ENCODE measurements at places on chromosomes 6 and 20.

DNA sequence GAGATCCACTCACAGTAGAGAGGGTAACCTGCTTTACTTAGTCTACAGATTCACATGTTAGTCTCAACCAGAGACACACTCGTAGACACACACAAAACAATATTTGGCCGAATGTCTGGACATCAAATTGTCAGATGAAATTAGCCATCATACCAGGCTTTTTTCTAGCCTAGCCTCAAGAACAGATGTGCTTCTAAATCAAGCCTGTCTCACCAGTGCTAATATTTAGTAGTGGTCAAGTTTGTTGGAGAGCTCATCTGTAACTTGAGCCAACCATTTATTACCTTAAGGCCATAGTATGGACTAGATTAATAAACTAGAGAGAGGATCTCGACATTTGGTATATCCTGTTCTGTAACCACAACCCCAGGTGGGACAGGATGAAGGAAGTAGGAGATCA, 1118.8 kb upstream of the MAP3K7 start:
- no peak for DNase-seq

GRCh38 chr6:5695260-5696245, 311.2 kb downstream of the NRN1 start:
- no peak for DNase-seq

DNA sequence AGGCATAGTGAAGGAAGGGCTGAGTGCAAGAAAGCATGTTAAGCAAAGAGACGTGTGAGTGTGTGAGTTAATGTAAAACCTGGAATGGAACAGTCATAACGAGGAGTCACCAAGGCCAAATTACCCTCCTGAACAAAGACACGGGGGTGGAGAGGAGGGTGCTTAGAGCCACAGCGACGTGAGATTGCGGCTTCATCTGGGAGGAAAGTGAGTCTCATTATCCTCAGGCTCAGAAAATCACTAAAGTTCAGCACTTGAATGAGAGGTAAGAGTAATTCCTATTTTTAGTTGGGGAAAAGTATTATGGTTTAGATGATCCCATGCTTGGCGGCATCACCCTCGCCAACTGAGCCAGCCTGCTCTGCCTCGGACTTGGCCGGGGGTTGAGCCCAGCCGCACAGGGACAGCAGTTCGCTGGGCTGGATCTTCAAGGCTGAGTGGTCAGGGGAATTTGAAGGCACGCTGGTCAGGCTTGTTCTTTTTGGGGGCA, 136.6 kb downstream of the DTNBP1 start:
- peak; percentile 36 for DNase-seq

DNA sequence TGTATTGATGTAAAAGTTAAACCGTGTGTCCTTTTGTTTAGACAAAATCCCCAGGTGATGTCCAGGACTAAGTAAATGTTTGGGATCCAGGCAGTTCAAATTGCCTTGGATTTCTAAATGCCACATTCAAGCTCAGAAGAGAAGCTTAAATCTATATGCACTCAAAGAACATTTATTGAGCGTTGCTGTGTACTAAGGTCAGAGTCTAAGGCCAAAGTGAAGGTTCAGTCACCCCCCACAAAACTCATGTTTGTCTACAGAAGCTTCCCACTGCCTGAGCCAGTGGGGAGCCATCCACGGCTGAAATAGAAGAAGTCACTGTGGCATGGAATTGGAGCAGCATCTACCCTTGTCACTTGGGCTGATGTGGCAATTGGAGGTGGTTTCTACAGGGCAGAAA, 70.7 kb upstream of the INSM1 start:
- no peak for DNase-seq

DNA sequence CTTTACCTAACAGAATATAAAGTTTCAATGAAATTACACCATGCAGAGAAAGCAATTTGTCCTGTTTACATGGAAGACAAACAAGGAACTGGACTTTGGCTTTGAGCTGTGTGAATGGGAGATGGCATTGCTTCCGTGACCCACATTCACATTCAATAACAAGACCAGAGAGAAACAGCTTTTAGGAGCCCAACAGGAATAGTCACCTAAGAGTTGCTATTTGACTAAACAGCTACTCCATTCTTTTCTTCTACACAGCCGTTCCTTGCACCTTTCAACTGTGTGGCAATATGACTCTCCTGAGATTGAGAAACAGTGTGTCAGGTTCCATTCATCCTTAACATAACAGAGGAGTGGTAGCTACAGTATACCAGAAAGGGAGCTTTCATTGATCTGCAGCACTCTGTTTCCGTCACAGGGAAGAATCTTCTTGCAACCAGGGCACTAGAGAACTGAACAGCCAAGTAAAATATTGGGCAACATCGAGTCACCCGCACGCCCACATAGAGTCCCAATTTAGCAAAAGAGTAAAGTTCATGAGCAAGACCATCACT, 355.1 kb downstream of the HAO1 start:
- DNase-seq, result no peak

DNA sequence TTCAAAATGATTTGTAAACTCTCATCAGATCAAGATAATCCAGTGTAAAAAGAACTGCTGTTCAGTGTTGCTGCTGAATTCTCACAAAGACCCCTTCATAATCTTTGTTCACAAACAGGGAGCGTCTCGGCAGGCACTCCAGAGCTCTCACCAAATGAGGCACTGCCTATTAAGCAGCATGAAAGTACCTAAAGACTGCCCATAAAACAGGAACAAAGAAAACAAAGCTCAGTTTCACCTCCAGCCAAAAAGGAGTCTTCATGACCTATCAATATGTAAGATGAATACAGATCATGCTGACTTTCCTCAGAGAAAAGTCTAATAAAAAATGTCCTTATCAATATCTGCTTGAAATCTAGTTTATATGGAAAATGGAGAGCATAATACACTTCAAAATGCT, 41.8 kb downstream of the GPR63 start:
- DNase-seq, result no peak

DNA sequence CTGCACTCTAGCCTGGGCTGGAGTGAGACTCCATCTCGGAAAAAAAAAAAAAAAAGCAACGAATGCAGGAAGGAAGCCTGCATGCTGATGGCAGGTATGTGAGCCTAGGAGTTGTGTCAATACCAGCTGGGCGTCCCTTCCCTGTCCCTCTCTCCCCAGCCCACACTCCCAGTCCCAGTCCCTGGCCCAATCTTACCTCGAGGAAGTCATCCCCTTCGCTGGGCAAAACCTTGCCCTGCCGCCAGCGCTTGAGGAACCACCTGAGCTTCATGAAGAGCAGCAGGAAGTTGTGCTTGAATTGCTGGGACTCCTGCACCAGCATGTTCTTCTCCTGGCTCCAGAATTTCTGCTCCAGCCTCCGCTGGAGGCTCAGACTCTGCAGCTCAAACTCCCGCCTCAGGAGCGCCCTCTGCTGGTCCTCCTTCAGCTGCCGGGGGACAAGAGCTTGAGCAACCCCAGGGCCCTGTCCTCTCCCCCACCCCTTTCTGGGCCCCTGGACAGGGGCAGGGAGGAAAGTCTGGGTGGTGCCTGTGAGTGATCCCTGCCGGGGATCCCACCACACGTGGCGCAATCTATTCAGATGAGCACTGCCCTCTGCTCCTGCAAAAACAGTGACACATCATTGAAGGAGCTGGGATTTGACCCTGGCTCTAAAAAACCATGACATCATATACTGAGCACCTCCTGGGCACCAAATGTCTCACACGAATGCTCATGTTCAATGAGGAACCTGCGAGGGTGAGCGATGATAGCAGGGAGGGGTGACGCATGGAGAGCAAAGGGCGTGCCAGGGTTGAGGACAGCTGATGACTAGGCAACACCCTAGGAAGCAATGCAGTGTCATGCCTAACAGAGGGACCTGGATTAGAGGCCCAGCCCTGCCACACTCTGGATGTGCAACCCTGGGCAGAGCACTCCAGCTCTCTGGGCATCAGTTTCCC, 35.0 kb upstream of the DSN1 start:
- peak; percentile 62 for DNase-seq

DNA sequence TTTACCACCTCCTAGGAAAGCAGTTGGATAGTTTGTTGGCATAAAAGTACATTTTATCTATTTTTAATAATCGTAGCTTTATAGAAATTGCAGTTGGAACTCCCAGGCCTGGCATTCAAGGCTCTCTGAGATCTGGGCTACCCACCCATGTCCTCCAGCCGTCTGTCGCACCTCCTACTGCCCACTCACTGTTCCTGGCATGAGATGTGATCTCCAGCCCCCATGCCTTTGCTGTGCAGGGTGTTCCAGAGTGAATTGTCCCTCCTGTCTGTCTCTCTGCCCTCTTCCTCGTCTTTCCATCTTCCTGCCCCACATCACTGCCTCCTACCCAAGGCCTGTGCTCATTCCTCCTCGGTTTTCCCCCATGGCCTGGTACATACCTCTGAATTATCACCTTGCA, 50.7 kb downstream of the PTPN1 start:
- DNase-seq, result no peak

DNA sequence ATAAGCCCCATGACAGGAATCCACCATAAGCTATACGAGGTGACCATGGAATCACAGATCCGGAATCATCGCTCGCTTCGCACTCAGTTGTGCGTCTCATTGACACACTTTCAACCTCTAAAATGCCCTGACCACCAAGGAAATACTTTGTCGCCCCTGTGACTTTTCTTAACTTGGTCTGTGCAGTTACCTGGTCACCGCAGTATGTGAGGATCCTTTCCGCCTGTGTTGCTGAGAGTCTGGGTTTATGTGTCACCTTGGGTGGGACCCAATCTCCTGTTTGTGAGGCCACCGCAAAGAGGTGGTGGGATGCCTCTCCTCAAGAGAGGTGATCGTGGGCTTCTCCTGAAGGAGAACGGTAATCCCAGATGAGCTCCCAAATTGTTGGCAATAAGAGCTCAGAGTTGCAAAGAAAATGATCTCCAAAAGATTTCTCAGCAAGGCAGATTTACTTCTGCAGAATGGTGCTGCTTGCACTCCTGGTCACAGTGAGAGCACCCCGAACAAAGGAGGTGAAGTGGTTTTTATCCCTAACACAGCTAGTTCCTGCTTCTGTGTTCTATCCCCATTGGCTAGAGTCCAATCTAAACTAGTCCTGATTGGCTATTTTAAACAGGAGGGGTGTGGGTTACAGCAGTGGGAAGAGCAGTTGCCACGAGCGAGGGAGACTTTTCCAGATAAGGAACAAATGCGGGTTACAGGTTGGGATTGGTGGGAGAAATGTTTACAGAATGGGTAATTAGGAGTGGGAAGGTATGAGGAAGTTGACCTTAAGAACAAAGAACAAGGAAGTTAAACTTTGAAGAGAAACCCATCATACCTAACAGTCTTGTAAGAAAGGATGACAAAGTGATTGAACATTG, 9.1 kb upstream of the ZNFX1 start:
- no peak for DNase-seq

DNA sequence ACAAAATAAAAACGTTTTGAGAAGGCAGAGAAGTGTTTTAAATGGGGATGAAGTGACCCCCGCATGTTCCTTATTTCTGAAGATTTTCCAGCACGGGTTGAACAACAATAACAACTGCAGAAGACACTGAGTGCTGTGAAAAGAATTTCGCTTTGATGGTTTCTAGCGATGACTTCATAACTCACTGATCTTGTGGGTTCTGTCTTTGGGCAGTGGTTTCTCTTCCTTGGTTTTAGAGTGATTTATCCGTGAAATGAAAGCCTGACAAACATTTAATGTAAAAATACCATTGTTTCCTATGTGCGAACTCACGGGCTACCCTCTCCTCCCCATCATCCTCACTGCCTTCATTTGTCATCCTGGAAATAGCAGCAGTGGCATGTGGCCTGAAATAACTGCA, 793.9 kb downstream of the QKI start:
- no peak for DNase-seq

- DNase-seq, result no peak
Measured at GRCh38 chr6:31091680-31092079, 20.7 kb downstream of the C6orf15 start.

GRCh38 chr6:168589275-168589674, 148.3 kb downstream of the SMOC2 start:
- no peak for DNase-seq

DNA sequence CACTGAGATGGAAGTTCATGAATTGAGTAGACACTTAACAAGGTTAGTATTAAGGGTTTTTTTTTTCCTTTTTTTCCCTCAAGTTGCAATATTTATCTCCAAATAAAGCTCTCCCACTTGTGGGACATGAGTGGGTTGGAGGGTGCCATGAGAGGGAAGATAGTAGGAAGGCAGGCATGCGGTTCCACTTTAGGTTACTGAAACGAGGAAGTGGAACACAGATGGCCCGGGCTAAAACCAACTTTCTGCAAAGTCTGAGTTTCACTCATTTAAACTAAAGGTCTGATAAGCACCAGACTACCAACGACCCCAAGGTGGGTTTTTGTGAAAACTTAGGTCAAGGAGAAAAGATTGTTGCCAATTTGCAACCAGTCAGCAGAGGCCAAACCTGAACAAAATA, 42.2 kb downstream of the TBC1D7 start:
- DNase-seq, result peak; percentile 36

- no peak for DNase-seq
Measured at GRCh38 chr20:46118481-46119020, 437 bp downstream of the CD40 start.

- DNase-seq, result no peak
Measured at GRCh38 chr6:99014061-99014460, 66.3 kb upstream of the FBXL4 start.

DNA sequence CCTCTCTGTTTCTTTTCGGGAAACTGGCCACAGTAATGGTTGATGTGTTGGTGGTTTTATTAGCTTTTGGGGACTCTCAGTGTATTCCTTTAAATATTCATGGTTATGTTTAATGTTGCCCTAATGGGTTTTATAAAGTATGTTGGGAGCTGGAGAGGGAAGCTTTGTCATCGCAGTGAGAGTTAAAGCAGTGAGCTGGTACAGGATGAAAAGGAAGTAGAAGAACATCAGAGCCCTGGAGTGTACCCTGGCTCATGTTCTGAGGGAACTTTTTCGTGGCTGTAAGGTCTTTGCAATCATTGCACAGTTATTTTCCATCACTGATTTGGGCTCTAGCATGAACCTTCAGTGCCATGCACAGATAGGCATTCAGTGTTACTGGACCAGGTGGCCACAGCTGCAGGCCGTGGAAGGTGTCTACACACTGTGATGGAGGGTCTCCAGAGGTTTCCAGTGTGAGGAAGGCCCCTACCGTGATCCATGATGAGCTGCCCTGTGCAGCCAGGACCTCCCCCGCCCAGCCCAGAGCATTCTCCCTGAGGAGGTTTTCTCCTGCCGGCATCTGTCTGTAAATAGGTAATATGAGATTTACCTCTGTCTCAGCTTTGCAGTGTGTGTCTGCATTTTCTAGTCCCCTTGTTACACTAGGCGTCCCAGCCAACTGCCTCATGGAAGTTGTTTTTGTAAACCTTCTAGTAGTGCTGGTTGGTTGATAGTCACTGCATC, 22.4 kb upstream of the TMEM217 start:
- DNase-seq, result no peak

GRCh38 chr6:101391772-101392585, 1.5 kb upstream of the GRIK2 start:
- no peak for DNase-seq

GRCh38 chr6:163554032-163554431, 139.5 kb downstream of the QKI start:
- no peak for DNase-seq

DNA sequence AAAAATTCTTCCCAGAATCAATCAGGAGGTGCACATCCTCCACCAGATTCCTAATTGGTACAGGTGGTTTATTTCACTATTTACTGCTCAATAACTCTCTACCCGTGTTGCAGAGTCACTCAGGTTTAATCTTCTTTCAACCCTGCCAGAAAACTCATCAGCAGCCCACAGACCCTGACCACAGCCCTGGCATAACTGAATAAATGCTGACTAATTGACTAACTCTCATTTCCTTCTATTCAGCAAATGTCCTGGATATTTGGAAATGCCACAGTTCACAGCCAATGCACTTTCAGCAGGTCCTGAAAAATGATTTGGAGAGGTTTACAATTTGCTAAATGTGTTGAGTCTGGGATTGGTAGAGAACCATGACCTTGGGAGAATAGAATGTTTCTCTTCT, 62.3 kb downstream of the TRMT6 start:
- DNase-seq, result no peak

- DNase-seq, result no peak
Measured at GRCh38 chr6:74720923-74721322, 484.9 kb downstream of the COL12A1 start.

All from head of caudate nucleus (tissue), 42 donors.